ENCODE measurements at places on chromosomes 3 and 15.

DNA sequence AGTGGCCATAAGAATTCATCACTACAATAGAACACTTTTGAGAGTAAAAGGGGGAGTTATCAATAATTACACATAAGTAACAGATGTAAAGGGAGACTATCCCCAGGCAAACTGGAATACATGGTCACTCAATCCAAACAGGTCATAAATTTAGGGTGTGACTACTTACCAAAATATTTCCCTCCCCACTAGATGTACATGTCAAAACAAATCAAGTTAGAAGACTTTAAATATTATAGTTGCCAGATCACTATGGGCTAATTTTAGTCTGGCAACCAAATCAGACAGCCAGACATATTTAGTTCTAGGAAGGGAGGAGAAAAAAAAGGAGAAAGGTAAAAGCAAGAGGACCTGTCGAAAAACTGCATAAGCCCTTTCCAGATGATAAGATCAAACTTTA, 23.1 kb downstream of the SLC24A5 start:
- DNase-seq = no peak

GRCh38 chr15:74242441-74243185, 6.5 kb downstream of the CCDC33 start:
- no peak for DNase-seq

GRCh38 chr15:69474846-69475455, 22.3 kb downstream of the RPLP1 start:
- DNase-seq = no peak

GRCh38 chr3:46186471-46187340, 21.4 kb downstream of the CCR1 start:
- no peak for DNase-seq

DNA sequence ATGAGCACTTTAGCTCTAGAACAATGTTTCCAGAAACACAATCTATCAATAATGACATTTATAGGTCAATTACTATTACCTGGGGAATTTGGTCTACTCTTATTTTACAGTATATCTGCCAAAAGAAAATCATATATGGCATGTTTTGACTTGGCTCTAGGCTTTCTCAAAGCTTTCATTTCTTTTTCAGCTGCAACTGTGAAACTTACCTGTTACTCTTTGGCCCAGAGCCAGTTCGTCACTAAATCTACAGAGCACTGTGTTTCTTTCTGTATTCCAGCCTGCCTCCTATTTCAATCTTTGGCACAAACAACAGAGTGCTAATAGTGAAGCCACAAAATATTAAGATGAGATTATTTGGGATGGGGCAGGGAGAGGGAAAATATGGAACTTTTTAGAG, 76.0 kb downstream of the P2RY1 start:
- DNase-seq = no peak

- DNase-seq = no peak
Observed at GRCh38 chr3:82355228-82355627, 593.8 kb upstream of the GBE1 start.

GRCh38 chr3:64971602-64972001, 283.8 kb upstream of the ADAMTS9 start:
- no peak for DNase-seq
